PC-9 (cell line): ENCODE measurements at places on chromosomes 1 and 21. TPM values are rescaled to one million over a fixed set of nuclear protein-coding genes. Genes with fewer than 3 reads are reported as not detected.

DNA sequence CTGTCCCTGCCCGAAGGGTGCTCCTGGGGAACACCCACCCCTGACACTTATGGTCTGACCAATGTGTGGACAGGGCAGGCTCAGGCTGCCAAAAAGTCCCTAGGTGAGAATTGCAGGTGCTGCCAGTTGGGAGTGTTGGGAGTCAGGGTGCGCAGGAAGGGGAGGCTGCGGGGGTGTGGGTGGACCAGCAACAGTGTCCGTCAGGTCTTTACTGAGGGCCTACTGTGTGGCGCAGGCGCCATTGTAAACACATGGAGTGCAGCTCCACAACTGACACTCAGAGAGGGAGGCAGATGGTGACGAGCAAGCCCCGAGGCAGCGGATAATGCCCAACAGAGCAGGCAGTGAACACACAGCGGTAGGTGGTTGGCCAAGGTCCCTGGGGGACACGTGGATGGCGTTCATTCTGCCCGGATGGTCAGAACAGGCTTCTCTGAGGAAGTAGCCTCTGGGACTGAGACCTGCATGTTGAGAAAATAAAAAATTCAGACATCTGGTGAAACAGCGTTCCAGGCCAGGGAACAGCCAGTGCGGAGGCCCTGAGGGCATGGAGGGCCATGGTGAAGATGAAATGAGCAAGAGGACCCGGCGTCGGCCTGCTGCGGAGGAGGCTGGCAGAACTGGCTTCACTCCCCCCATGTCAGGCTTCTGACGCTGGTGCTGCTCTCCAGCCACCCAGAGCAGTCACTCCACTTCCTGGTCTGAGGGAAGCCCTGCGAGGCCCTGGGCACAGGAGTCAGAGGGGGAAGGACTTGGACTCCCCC is 136.2 kb upstream of the ZBTB40 start:
- no peaks in the 10 kb centered on the region for H3K27me3 ChIP-seq
- no peak overlapping the region for H3K27ac ChIP-seq

GRCh38 chr1:17148950-17149608 is 29.8 kb upstream of the PADI2 start:
- no peaks in the 10 kb centered on the region for H3K27me3 ChIP-seq
- H3K4me1 ChIP-seq: no peaks in the 10 kb centered on the region
- no peaks in the 10 kb centered on the region for H3K36me3 ChIP-seq
- no peak overlapping the region for H3K27ac ChIP-seq
- DNase-seq: no peak

LCE1A gene
- not detected in 2 replicates for total RNA-seq

- H3K27me3 ChIP-seq: no peaks in the 10 kb centered on the region
- no peak overlapping the region for H3K4me3 ChIP-seq
- H3K36me3 ChIP-seq: peaks cover 50% of the 10 kb centered on the region
- no peak for DNase-seq
- no peak overlapping the region for H3K27ac ChIP-seq
- H3K4me1 ChIP-seq: 0 out of 2 replicates have a peak, but pooled peaks cover 4% of the 10 kb centered on the region
These were observed 15.3 kb downstream of the CD55 start for GRCh38 chr1:207336559-207337467.

DNA sequence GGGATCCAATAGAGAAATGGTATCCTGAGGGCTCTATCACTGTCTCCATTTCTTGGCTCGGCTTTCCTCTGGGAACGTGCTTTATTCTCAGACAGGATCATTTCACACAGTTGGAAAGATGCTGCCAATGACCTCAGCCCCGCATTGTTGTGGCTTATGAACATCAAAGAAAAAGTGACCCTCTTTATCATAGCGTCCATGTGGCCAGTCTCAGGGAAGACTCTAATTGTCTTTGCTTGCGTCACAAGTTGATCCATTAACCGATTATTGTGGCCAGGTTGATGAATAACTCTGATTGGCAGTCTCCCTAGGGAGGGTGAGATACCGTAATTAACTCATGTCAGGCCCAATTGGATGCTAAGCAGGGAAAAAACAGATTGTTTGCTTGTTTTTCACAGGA is 10.4 kb upstream of the TMEM9 start:
- no peak overlapping the region for H3K4me3 ChIP-seq
- DNase-seq: no peak
- peaks cover 7% of the 10 kb centered on the region for H3K4me1 ChIP-seq
- H3K27me3 ChIP-seq: no peaks in the 10 kb centered on the region
- H3K27ac ChIP-seq: no peak overlapping the region
- no peaks in the 10 kb centered on the region for H3K36me3 ChIP-seq

DNA sequence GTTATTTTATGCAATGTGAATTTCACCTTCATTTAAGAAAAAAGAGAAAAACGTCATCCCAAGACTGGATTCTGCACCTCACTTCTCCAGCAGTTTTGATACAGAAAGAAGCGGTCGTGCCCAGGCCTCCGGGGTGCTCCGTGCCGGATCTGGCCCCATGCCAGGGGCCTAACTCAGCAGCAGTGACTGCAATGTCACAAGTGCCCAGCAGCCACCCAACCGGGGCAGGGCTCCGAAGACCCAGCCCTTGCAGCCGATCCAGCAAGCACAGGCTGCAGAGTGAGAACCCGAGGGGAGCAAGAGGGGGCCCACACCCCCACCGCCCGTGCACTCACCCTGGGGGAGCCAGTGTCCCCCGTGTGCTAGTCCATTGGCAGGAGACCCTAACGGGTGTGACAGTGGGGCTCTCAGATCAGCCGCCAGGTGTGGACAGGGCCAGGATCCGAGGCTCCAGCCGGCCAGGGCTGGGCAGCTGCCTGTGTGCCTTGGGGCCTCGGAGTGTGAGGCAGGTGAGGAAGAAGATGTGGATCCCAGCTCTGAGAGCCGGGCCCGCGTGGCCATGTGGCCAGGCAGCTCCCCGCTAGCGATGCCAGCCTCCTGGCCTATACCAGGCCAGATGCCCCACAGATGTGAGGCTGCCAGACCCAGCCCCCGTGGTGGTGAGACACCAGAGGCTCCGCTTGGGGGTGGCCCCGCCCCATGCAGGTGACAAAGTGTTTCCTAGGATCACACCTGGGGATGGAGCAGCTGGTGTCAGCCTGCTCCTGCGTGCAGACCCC is 60.6 kb downstream of the MEGF6 start:
- H3K4me1 ChIP-seq: peaks cover 54% of the 10 kb centered on the region
- no peak for DNase-seq
- H3K27ac ChIP-seq: no peak overlapping the region
- no peaks in the 10 kb centered on the region for H3K36me3 ChIP-seq

KCNK1 gene
- 57.6 and 60.6 TPM in 2 replicates for total RNA-seq

NDUFV3 gene
- 19.4 and 20.7 TPM in 2 replicates for total RNA-seq

CYP4B1 gene
- total RNA-seq: 3.1 and 3.5 TPM in 2 replicates

DNA sequence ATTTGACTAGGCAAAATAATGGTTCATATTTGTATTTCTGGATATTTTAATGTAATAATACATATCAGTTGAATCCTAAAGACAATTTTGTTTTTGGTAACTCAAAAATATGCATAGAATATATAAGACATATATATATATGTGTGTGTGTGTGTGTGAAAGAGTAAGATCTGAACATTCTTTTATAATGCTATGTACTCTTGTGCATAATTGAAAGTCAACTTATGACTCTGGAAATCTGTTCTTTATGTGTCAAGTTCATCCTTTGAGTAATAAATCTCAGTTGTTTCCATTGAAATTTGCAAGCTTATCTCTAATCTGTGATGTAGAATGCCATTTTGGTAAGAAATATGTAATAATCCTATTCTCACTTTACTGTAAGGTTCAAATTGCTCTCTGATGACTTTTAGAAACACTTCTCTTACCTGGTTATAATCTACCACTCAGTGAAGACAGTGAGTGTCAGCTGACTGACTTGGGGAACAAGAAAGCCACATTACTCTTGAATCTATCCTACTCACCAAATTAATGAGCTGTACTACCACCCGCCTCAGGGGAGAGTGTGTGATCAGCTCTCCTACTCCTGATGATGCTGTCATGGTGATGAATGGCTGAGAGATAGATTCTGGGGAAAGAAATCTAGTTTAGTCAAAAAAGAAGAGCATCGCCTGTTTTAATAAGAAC is 15.0 kb upstream of the NEK7 start:
- H3K4me1 ChIP-seq: no peaks in the 10 kb centered on the region
- no peak for DNase-seq
- no peak overlapping the region for H3K4me3 ChIP-seq
- no peaks in the 10 kb centered on the region for H3K36me3 ChIP-seq
